Naive thymus-derived CD8-positive, alpha-beta T cell (primary cell): ENCODE measurements at places on chromosomes 2 and 18.
A peak's percentile ranks its signal among the peaks of the same experiment; 100 is the strongest.

- DNase-seq = no peak
- peaks cover 17% of the 10 kb centered on the region for H3K4me1 ChIP-seq
- peak overlapping the region; percentile 23 for H3K27ac ChIP-seq
These were observed 38.3 kb downstream of the NIFK start for GRCh38 chr2:121698318-121698930.

GRCh38 chr18:47683774-47684173 is 246.7 kb downstream of the SMAD2 start:
- H3K4me3 ChIP-seq = no peak overlapping the region
- H3K36me3 ChIP-seq = no peaks in the 10 kb centered on the region
- H3K4me1 ChIP-seq = no peaks in the 10 kb centered on the region
- no peak for DNase-seq

DNA sequence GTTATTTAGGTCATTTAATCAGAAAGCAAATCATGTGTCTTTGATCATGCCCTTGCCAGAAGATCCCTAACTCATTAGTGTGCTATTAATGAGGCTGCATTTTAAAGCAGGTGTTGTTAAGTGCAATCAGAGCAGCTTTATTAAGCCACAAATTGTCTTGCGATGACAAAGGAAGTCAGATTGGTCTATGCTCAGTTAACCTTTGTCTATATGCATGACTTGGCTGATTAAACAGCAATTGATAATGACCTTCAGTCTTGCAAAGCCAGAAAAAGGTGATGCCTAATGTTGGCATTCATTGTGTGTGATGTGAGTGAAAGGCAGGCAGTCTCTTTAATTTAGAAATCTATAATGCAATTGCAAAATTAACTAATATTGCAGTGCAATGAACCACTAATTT is 166.9 kb downstream of the RND3 start:
- H3K4me3 ChIP-seq = no peak overlapping the region
- no peaks in the 10 kb centered on the region for H3K4me1 ChIP-seq
- DNase-seq = no peak
- H3K27ac ChIP-seq = no peak overlapping the region

- peak overlapping the region; percentile 22 for H3K4me3 ChIP-seq
- peak overlapping the region; percentile 80 for H3K27ac ChIP-seq
- no peak for DNase-seq
- H3K4me1 ChIP-seq = peaks cover 7% of the 10 kb centered on the region
- H3K36me3 ChIP-seq = no peaks in the 10 kb centered on the region
- peaks cover 15% of the 10 kb centered on the region for H3K27me3 ChIP-seq
These were observed 59.4 kb downstream of the KCNG2 start for GRCh38 chr18:79857082-79857671.

GRCh38 chr2:54549917-54550518 is 93.9 kb downstream of the SPTBN1 start:
- H3K36me3 ChIP-seq = no peaks in the 10 kb centered on the region
- H3K4me1 ChIP-seq = peaks cover 22% of the 10 kb centered on the region
- no peaks in the 10 kb centered on the region for H3K27me3 ChIP-seq
- no peak overlapping the region for H3K27ac ChIP-seq
- H3K4me3 ChIP-seq = no peak overlapping the region
- DNase-seq = no peak

DNA sequence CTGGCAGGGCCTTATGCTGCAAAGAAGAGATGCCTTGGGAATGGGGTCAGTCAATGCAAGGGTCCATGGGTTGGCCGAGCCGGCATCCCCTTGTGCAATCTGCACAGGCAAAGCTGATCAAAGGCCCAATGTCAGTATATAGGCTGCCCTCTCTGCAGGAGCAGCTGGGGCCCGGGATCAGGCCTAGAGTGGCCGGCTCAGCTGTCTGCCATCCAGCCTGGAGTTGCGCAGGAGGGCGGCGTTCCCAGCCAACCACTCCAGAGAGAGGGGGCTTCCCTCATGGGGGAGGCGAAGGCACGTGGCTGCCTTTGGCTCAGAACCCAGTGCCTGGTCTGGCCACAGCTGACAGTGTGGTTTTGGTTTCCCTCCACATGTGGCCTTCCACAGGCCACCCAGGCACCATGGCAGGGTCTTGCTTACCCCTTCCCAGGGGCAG is 3.9 kb downstream of the INPP5D start:
- H3K27me3 ChIP-seq = no peaks in the 10 kb centered on the region
- H3K4me1 ChIP-seq = peaks cover 73% of the 10 kb centered on the region
- H3K27ac ChIP-seq = peak overlapping the region; percentile 99
- peaks cover 9% of the 10 kb centered on the region for H3K36me3 ChIP-seq
- DNase-seq = no peak

DNA sequence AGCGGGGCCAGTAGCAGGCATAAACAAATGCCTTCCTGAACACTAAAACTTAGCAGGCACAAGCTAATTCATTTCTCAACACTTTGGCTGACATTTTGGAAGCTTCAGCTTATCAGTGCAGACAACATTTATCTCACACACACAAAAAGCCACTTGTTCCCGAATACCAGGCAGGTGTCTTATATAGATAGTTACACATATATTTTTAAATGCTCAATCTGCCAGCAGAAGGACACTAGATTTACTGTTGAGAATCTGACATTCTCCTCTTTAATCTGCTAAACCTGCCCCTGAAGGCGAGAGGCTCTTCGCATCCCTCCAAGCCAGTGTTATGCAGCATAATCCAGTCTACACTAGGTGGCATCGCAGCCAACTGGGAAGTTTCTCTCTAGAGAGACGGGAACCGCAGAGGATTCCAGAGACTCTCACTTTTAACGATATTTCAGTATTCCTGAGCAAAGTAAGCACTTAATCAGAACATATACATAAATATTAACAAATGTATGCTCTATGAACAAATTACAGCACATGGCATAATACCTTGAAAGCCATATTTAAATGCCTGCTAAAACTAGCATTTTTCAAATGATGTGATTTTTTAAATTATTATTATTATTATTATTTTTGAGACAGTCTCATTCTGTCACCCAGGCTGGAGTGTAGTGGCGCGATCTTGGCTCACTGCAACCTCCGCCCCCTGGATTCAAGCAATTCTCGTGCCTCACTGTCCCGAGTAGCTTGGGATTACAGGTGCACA is 90.2 kb upstream of the SCG2 start:
- H3K27ac ChIP-seq = no peak overlapping the region
- no peak for DNase-seq
- peaks cover 1% of the 10 kb centered on the region for H3K4me1 ChIP-seq
- H3K27me3 ChIP-seq = peaks cover 42% of the 10 kb centered on the region

- H3K36me3 ChIP-seq = no peaks in the 10 kb centered on the region
These were observed 58.7 kb upstream of the CDH20 start for GRCh38 chr18:61274416-61274960.

DNA sequence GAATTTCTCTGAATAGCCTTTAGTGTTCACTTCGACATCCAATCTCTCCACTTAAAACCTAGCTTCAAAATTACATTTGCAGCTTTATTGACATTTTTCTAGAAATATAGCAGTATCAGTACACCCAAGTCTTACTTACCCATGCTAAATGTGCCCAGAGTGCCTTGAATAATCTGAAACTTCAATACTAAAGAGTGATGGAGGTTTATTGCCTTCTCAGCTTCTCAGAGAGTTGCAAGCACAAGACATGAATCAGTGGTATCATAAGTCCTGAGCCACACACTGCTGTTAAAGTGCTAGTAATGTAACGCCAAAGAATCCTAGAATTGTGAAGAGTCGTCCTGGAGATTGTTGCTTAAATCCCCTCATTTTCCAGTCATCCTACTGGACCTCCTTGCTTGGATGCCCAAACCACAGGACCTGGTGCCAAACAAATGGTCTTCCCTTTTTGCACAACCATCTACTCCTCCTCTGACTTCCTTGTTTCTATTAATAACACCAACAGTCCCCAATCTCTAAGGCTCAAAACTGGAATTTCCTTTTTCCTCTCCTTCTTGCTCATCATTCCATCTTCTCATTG is 83.2 kb upstream of the SPATS2L start:
- H3K36me3 ChIP-seq = no peaks in the 10 kb centered on the region
- H3K27me3 ChIP-seq = peaks cover 23% of the 10 kb centered on the region
- H3K4me3 ChIP-seq = no peak overlapping the region
- no peaks in the 10 kb centered on the region for H3K4me1 ChIP-seq
- no peak overlapping the region for H3K27ac ChIP-seq

DNA sequence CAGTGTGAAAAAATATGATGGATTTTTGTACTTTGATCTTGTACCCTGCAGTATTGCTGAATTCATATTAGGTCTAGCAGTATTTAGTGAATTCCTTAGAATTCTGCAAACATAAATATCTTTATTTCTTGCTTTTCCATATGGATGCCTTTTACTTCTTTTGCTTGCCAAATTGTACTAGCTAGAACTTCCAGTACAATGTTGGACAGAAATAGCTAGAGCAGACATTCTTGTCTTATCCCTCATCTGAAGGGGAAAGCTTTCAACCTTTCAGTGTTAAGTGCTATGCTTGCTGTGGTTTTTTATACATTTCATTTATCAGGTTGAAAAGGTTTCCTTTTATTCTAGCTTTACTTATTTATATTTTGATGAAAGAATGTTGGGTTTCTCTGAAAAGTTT is 1321.9 kb upstream of the CHAC2 start:
- no peaks in the 10 kb centered on the region for H3K4me1 ChIP-seq
- no peak overlapping the region for H3K27ac ChIP-seq
- no peak for DNase-seq

GRCh38 chr2:104078431-104079157 is 775.3 kb upstream of the POU3F3 start:
- no peaks in the 10 kb centered on the region for H3K27me3 ChIP-seq
- H3K27ac ChIP-seq = no peak overlapping the region
- DNase-seq = no peak
- H3K4me3 ChIP-seq = no peak overlapping the region
- H3K4me1 ChIP-seq = no peaks in the 10 kb centered on the region

DNA sequence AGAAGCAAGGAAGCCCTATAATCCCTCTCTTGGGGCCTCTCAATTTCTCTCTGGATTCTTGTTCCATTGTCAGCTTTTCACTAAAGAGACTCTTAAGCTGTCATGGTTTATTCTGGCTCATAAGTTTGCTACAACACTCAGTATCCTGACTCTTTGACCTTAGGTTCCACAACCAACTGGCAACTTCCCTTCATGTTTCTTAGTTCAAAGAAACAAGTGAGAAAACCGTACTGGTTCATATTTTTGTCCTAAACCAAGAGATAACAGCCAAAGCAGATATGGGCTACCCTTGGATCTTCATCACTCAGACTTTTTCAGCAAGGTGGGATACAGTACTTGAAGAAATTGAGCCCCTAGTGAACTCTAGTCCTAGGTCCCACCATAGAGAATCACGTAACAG is 109.9 kb upstream of the CRIM1 start:
- no peak overlapping the region for H3K27ac ChIP-seq
- H3K4me1 ChIP-seq = peaks cover 57% of the 10 kb centered on the region
- H3K4me3 ChIP-seq = peak overlapping the region; percentile 20
- no peak for DNase-seq
- no peaks in the 10 kb centered on the region for H3K36me3 ChIP-seq

- peaks cover 1% of the 10 kb centered on the region for H3K27me3 ChIP-seq
- no peak overlapping the region for H3K4me3 ChIP-seq
- H3K36me3 ChIP-seq = no peaks in the 10 kb centered on the region
- DNase-seq = no peak
These were observed 32.8 kb upstream of the DAPL1 start for GRCh38 chr2:158762336-158762735.

- H3K27me3 ChIP-seq = no peaks in the 10 kb centered on the region
- no peaks in the 10 kb centered on the region for H3K4me1 ChIP-seq
- no peak overlapping the region for H3K4me3 ChIP-seq
These were observed 38.7 kb downstream of the MCFD2 start for GRCh38 chr2:46876741-46877384.

DNA sequence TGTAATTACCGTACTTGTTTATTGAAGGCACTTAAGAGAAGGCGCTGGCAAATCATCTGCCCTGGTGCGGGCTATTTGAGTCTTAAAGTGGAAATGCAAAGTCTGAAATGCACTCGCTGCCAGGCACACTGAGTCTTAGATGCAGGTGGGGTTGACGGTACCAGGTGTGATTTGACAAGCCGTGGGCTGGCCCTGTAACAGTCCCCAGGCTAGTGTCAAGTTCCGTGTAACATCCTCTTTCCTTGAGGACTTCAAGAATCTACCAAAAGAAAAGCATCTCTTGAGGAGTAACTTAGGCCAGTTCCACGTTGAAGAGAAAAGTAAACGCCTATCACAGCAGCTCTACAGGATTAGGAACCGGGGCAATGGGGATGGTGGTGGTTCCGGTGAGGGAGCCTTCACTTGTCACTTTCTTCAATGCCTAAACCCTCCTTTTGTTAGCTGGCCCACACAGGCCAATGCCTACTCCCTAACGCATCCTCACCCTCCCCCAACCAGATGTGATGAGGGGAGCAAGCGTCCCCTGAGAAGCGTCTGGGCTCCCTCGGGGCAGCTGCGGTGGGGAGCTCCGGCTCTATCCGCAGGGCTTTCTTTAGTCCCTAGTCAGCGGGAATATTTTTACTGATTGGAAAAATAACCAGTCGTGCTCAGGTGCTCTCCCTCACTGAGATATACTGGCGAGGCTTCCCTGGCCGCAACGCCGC is 1.5 kb upstream of the UGP2 start:
- H3K27me3 ChIP-seq = no peaks in the 10 kb centered on the region
- no peak for DNase-seq
- peaks cover 36% of the 10 kb centered on the region for H3K4me1 ChIP-seq
- peak overlapping the region; percentile 99 for H3K27ac ChIP-seq
- H3K36me3 ChIP-seq = peaks cover 3% of the 10 kb centered on the region

GRCh38 chr2:10686176-10686730 is 3.5 kb downstream of the NOL10 start:
- no peaks in the 10 kb centered on the region for H3K27me3 ChIP-seq
- H3K36me3 ChIP-seq = peaks cover 3% of the 10 kb centered on the region
- no peak overlapping the region for H3K4me3 ChIP-seq
- H3K27ac ChIP-seq = peak overlapping the region; percentile 64
- DNase-seq = no peak

- no peaks in the 10 kb centered on the region for H3K27me3 ChIP-seq
- H3K4me3 ChIP-seq = no peak overlapping the region
- no peak overlapping the region for H3K27ac ChIP-seq
- peaks cover 2% of the 10 kb centered on the region for H3K4me1 ChIP-seq
- H3K36me3 ChIP-seq = no peaks in the 10 kb centered on the region
These were observed 450.4 kb upstream of the TCF4 start for GRCh38 chr18:56038171-56039030.

GRCh38 chr2:1830936-1831619 is 86.8 kb upstream of the PXDN start:
- no peak overlapping the region for H3K4me3 ChIP-seq
- no peak overlapping the region for H3K27ac ChIP-seq
- no peaks in the 10 kb centered on the region for H3K4me1 ChIP-seq
- H3K27me3 ChIP-seq = peaks cover 27% of the 10 kb centered on the region
- no peak for DNase-seq

DNA sequence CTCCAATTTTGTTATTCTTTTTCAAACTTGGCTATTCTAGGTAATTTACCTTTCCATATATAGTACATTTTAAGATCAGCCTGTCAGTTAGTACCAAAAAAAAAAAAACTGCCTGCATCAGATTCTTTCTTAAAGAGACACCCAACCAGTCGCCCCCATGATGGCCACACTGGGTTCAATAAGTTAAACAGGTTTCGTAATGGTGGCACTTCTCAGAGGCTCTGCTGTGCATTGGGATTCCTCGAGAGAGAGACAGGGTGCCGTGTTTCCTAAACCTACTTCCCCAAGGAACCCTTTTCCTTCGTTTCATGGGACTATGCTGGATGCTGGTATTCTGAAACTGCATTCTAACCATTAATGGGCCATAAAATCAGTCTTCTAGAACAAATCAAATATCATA is 37.4 kb downstream of the MYO7B start:
- H3K36me3 ChIP-seq = no peaks in the 10 kb centered on the region
- no peak overlapping the region for H3K27ac ChIP-seq
